Activated CD4-positive, alpha-beta T cell treated with anti-CD3 and anti-CD28 coated beads, Interleukin-2, amount 10 ng/mL, durations not matched to agents 24 days and 14 days (primary cell): ENCODE measurements at places on chromosomes 3 and 15.

DNA sequence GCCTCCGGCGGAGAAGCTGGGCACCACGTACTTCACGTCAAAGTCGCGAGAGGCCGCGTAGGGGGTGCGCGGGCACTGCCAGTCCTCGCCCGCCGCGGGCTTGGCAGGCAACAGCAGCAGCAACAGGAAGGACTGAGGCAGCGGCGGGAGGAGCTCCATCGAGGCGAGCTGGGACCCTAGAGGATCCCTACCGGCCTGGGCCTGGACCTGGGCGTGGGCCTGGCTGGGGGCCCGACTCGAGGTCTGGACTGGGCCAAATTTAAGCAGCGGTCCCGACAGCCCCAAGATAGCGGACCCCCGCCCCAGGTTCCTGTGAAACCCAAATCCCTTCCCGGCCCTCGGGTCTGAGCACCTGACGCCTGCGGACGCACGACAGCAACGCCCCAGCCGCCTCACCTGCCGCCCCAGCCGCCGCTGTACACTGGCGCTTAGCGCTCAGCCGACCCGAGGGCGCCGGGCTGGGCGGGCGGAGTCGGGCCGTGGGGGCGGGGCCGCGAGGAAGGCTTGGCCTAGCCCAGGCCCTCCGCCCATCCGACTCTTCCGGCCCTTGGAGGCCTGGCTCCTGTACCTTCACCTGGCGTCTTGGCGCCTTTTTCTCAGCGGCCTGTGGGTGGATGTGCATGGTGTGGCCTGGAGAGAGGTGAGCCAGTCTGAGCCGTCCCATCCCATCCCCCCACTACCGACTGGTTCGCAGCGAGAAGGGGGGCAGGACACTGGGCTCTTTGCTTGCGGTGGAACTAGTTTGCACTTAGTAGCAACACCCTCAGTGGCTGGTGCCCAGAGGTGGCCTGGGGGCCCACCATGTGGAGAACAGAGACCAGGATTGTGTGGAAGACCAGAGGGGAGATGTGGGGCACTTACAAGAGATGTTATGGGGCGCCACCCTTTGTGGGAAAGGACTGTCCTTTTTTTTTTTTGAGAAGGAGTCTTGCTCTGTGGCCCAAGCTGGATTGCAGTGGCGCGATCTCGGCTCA is at the start of gene MST1R:
MST1R (minus strand) TSS at position 423 of the 974 bp plus-strand sequence; CDS start at position 159, 264 bp downstream.
- peaks cover 1% of the 10 kb centered on the region for H3K36me3 ChIP-seq
- H3K27me3 ChIP-seq = no peaks in the 10 kb centered on the region
- H3K27ac ChIP-seq = peak within 1 kb of the TSS; percentile 90
- peak; percentile 98 for DNase-seq
- peaks cover 31% of the 10 kb centered on the region for H3K4me1 ChIP-seq

DNA sequence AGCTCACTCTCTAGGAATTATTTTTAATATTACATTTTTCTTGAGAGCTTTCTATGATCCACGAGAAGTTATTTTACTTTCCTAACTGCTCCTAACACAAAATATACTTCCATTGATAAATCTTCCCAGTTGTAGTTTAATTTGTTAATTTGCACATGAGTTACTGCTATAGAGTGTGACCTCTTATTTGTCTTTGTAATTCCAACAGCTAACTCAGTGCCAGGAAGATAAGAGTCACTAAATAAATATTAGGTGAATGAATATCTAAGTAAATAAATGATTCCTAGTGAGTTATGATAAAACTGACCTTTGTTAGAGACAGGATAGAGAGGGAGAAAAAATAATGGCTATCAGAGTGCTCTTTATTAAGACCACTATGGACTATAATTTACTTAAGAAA is 319.9 kb downstream of the NAALADL2 start:
- no peaks in the 10 kb centered on the region for H3K36me3 ChIP-seq
- H3K27me3 ChIP-seq = no peaks in the 10 kb centered on the region
- no peak overlapping the region for H3K4me3 ChIP-seq
- no peak for DNase-seq
- H3K27ac ChIP-seq = no peak overlapping the region

DNA sequence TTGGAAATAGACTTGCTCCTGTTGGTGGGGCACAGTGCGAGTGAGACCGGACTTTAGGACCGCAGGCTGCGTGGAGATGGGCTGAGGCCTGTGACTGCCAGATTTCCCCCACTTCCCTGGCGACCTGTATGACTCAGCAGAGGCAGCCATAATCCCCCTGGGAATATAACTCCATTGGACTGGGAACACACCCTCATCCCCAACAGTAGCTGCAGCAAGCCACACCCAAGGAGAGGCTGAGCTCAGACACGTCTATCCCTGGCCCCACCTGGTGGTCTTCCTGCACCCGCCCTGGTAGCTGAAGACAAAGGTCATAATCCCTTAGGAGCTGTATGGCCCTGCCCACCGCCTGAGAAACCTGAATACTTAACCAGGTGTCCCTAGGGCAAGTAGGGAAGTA is 42.6 kb downstream of the DZIP1L start:
- no peaks in the 10 kb centered on the region for H3K36me3 ChIP-seq
- peaks cover 19% of the 10 kb centered on the region for H3K27me3 ChIP-seq
- no peak overlapping the region for H3K4me3 ChIP-seq
- H3K27ac ChIP-seq = no peak overlapping the region

- H3K4me1 ChIP-seq = no peaks in the 10 kb centered on the region
- H3K4me3 ChIP-seq = no peak within 1 kb of the TSS
These were observed at the start of gene ITGA11 for GRCh38 chr15:68431792-68432401. TSS of gene ITGA11 (minus strand) at chr15:68432163. CDS start at chr15:68432066, 97 bp downstream.

GRCh38 chr3:116153174-116153573 is 292.1 kb downstream of the LSAMP start:
- DNase-seq = no peak
- no peak overlapping the region for H3K4me3 ChIP-seq
- H3K4me1 ChIP-seq = no peaks in the 10 kb centered on the region
- no peaks in the 10 kb centered on the region for H3K36me3 ChIP-seq
- H3K27ac ChIP-seq = no peak overlapping the region

DNA sequence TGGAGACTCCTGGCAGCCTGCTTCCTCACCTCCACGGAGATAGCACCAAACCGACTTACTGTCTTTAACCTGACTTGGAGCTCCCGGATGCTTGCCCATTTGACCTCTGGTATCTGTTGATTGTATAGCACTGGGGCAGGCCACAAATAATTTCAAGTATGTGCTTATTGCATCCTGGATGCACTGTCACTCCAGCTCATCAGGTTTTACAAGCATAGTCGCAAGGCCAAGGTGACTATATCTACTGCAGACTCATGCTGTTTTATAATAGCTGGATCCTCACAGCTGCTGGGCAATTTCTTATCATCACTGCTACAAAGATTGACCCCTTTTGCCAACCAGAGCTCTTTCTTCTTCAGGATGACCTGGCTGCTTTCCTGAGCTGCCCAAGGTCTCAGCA is 45.6 kb downstream of the PEX5L start:
- H3K4me3 ChIP-seq = no peak overlapping the region
- peaks cover 3% of the 10 kb centered on the region for H3K27me3 ChIP-seq
- no peak for DNase-seq
- no peaks in the 10 kb centered on the region for H3K4me1 ChIP-seq
- H3K36me3 ChIP-seq = no peaks in the 10 kb centered on the region

GRCh38 chr3:71050538-71051258 is 532.8 kb downstream of the FOXP1 start:
- no peaks in the 10 kb centered on the region for H3K27me3 ChIP-seq
- peak; percentile 79 for DNase-seq
- peak overlapping the region; percentile 72 for H3K27ac ChIP-seq

DNA sequence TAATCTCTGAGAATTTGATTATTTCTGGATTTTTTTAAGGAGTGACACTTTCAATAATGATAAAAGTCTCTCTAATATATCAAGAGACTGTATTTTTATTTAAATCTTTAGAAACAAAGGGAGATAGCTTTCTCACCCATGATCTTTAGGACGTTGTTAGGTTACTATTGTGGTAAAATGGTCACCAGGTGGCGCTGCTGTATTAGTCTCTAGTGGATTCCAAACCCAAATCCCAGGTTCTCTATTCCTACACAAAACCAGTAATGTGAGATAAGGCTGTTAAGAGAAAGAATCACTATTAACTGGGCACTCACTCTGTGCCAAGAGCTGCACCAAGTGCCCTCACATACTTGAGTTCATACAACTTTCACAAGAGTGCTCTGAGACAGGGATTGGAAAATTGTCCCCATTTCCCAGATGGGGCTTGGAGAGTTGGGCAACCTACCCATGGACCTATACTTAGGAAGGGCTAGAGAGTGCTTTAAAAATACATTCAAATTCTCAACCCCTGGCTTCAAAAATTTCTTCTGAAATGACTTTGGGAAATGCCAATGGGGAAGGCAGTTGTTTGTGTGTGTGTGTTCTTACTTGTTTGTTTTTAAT is 593.4 kb upstream of the TGFBR2 start:
- H3K4me3 ChIP-seq = no peak overlapping the region
- DNase-seq = peak; percentile 79
- peaks cover 3% of the 10 kb centered on the region for H3K4me1 ChIP-seq
- H3K36me3 ChIP-seq = no peaks in the 10 kb centered on the region

DNA sequence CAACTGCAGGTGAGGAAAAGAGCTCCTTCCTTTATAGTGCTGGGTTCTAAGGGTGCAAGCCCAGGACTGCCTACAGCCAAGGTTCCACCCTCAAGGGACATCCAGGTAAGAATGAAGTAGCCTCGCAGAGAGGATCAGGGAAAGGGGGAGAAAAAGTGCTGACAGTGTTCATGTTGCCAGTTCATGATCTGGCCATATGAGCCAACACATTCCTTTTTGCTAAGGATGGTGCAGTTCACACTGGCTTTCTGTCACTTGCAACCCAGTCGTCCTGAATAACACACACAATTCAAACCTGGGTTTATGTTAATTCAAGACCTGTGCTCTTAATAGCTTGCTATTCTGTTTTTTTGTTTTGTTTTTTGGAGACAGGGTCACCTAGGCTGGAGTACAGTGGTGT is 9.0 kb downstream of the CLN6 start:
- no peak overlapping the region for H3K27ac ChIP-seq
- H3K4me1 ChIP-seq = peaks cover 20% of the 10 kb centered on the region
- H3K4me3 ChIP-seq = no peak overlapping the region
- DNase-seq = no peak

DNA sequence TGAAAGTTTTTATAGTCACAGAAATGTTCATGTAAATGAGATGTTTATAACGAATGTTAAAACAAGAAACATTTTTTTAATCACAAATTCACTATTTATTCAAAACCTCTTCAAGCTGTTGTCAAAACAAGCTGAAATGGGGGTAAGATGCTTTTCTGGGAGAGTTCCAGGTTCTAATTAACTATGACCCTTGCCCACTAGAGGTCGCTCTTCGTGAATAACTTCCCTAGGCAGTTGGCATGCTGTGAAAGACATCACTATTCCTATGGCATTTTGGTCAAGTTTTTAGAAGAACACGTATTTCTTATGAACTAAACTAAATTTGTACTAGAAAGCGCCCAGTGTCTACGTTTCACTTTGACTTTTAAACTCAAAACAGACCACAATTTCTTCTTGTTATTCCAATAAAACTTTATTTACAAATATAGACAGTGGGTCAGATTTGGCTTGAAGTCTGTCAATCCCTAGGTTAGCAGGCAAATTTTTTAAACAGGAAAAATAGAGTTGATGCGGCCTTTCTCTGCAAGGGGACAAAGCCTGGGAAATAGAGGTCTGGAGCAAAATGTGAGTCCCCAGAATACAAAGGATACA is 62.8 kb upstream of the CMTM8 start:
- no peak overlapping the region for H3K27ac ChIP-seq
- H3K4me3 ChIP-seq = no peak overlapping the region
- H3K27me3 ChIP-seq = peaks cover 4% of the 10 kb centered on the region
- H3K36me3 ChIP-seq = peaks cover 12% of the 10 kb centered on the region
- H3K4me1 ChIP-seq = peaks cover 12% of the 10 kb centered on the region

DNA sequence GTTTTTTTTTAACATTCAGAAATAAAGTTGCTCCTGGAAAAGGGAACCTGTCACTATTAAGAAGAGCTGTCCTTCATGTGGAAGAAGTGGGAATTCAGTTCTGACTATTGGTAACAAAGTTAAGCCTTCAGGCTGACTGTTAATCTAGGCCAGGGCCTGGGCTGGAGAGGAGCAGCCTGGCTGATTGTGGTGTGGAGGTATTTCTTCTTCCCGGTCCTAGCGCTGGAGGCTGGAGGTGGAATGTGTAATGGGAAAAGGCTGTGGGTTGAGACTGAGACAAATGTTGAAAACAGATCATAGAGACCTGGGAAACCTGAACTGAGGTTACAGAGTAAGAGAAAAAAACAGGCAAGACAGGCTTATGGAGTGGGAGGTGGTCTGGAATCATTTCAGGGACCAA is 23.8 kb upstream of the SH3BP5 start:
- peaks cover 10% of the 10 kb centered on the region for H3K36me3 ChIP-seq
- no peaks in the 10 kb centered on the region for H3K27me3 ChIP-seq
- no peak for DNase-seq
- H3K27ac ChIP-seq = peak overlapping the region; percentile 90
- H3K4me3 ChIP-seq = peak overlapping the region; percentile 65

DNA sequence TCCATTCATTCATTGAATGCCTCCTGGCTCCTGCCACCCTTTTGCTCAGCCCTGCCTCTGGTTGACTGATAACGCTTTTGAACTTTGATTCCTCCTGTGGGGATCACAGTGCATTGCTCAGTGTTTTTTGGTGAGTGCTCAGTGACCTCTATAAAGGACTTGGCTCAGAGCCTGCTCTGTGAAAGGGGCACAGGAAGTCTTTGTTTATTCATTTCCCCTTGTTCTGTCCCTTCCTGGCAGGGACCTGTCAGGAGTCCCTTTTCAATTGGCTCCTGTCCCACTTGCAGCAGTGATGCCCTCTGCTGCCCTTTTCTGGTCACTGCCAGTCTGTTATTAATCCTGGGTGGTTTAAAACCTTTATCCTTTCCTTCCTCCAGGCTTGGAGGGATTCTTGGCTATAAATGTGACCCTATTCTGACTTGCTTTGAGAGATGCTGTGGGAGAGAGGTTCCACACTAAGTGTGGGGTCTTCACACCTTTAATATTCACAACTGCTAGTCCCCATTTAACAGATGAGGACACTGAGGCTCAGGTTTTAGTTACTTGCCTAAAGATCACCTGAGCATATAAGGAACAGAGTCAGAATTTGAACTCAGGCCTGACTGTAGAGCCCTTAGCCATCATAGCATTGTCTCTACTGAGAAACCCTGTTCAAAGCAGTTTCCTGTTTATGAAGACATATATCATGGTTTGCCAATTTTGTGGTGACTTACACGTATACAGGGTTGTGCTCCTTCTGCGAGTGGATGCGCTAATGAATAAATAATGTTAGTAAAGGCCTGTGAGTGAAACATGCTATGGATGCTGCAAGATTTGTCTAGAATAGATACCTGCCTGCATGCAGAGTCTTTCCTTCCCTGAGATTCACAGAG is 23.2 kb upstream of the TATDN2 start:
- H3K27ac ChIP-seq = peak overlapping the region; percentile 89
- peaks cover 69% of the 10 kb centered on the region for H3K4me1 ChIP-seq
- H3K27me3 ChIP-seq = no peaks in the 10 kb centered on the region
- peak overlapping the region; percentile 72 for H3K4me3 ChIP-seq
